ELR (cell line): ENCODE measurements at places on chromosomes 3 and 15.
A peak's percentile ranks its signal among the peaks of the same experiment; 100 is the strongest.

- DNase-seq, result no peak
Observed at GRCh38 chr3:186121278-186121677, 12.4 kb upstream of the ETV5 start.

GRCh38 chr3:4824926-4825325, 154.3 kb upstream of the BHLHE40 start:
- peak; percentile 66 for DNase-seq

DNA sequence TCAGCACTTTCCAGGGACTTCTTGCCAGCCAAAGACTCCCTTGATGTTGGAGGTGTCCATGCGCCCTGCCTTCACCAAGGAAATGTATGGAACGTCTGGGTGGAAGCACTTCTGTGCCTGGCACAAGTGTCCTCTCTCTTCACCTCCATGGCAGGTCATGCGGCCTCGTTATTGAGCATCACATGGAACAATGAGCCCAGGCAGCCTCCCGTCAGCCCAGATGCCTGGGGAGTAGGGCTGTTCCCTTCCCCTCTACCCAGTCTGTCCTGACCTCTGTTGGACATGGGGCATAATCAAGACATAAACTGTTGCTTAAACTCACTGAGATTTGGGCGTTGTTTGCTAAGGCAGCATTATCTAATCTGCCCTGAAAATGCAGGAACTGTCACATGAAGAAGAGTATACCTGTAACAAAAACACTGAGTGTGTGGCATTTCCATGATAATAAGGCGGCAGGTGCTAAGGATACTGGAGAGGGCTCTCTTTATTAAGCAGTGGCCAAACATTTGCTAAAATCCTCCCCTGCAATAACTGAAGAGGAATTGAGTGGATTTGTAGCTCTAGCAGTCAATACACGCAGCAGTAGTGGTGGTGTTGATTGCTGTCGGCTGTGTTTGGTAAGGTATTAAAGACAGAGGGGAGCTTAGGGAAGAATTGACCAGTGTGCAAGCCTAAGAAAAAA, 338.2 kb upstream of the ATP10A start:
- no peak for DNase-seq

DNA sequence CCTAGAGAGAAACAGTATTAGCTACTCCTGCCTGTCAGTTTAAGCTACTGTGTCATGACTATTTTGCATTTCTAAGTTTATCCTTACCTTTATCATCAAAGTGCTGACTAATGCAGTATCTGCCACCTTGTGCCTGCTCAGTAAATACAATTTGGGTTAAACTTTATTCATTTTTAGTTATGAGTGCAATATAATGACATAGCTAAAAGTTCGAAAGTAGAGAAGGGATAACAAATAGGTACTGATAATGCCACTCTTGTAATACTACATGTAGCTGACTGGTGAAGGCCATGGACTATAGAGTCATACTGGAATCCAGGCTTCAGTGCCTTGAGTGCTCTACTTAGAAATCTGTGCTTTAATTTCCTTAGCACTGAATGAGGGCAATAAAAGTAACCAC, 480.8 kb upstream of the TPRG1 start:
- no peak for DNase-seq

DNA sequence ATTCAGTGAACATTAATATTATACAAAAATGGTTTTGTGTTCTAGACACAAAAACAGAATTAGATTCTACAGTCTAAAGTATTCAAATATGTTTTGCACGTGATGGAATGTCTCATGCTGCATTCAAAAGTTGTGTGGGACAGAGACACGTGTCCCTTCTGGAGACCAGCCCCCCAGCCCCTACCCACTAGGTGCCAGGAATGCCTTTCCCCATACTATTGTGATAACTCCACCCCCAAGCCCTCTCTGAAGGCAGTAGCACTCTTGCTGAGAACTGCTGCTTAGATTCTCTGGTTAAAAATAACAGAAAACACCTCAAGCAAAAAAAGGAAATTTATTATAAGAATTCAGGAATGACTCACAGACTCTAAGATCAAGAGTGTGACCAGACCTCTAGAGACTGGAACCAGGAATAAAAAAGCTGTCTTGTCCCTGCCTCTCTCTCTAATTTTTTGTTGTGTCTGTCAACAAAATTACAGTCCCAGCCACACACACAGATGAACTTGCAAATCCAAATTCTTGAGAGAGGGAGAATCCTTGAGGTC, 57.7 kb downstream of the PXYLP1 start:
- no peak for DNase-seq

DNA sequence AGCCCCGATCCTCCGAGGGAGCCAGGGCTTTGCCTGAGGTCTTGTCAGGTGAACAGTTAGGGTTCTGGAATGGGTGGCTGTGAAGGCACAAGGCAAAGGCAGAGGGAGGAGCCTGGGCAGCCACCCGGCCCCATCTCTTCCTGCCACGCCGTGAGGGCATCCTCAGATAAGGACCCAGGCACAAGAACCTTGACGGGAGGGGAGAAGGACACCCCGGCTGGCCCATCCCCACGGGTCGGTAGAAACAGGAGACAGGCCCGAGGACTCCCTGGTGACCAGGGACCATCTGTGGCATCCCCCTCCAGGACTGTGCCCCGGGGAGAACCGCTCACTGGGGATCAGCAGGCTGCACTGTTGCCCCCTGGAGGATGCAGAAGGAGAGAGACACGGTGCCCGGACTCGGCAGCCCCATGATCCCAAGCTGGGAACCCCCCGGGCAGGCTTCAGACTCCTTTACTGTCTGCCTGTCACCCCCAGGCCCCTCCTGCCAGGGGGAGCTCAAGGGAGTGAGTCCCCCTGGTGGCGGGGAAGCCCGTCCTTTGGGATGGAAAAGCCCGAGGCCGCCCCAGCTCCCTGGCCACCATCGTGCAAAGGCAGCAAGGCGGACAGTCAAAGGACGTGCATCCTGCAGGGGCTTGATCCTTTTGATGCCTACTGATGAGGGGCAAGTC, 12.3 kb upstream of the PCSK6 start:
- DNase-seq, result peak; percentile 45

DNA sequence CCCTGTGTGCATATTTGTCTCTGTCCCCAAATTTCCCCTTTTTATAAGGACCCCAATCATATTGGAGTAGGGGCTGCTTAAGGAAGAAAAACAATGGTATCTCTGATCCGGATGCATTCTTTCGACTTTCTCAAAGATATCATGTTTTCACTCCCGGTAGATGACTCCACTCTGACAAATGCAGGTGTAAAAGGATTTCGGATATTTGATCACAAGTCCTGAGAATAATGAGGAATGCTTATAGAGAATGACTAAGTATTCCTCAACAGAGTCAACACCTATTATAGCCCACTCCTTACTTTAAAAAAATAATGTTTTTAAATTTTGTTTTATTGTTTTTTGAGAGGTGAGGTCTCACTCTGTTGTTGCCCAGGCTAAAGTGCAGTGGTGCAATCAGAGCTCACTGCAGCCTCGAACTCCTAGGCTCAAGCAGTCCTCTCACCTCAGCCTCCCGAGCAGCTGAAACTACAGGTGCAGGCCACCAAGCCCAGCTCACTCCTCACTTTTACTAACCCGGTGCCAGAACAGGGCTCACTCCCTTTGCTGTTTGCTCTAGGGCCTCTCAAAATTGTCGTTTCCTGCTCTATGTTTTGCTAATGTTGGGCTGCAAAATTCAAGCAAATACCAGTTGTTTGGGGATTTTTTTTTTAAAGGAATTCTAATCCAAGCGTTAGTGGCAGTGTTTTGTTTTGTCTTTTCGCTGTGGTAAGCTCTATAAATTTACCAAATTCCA, 24.6 kb downstream of the COL8A1 start:
- no peak for DNase-seq

GRCh38 chr3:57421336-57421735, 122.8 kb downstream of the DNAH12 start:
- peak; percentile 16 for DNase-seq

DNA sequence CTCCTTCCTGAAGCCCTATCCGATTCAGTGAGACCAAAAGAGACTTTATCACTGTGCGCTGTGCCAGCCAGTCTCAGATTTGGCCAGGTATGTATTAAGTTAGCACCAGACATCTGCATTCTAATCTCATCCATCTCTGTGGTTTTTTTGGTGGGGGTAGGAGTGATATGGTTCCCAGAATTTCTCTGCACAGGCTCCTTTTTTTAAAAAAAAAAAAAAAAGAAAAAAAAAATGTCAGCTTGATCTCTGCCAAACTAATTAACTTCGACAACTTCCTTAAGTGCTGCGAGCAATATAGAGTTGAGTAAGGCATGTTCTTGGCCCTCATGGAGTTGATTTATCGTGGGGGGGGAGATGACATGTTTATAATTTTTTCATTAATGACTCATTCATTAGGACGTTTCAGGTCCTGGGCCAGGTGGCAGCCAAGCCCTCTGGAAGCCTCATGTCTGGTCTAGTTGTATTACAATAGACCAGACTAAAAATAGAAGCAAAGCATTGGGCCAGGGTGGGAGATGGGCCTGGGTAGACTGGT, 12.9 kb downstream of the SLCO3A1 start:
- no peak for DNase-seq

- DNase-seq, result peak; percentile 74
Observed at GRCh38 chr3:111667621-111668239, 72.6 kb upstream of the ZBED2 start.

- DNase-seq, result peak; percentile 55
Observed at GRCh38 chr3:184156522-184156955, 1.4 kb downstream of the DVL3 start.

DNA sequence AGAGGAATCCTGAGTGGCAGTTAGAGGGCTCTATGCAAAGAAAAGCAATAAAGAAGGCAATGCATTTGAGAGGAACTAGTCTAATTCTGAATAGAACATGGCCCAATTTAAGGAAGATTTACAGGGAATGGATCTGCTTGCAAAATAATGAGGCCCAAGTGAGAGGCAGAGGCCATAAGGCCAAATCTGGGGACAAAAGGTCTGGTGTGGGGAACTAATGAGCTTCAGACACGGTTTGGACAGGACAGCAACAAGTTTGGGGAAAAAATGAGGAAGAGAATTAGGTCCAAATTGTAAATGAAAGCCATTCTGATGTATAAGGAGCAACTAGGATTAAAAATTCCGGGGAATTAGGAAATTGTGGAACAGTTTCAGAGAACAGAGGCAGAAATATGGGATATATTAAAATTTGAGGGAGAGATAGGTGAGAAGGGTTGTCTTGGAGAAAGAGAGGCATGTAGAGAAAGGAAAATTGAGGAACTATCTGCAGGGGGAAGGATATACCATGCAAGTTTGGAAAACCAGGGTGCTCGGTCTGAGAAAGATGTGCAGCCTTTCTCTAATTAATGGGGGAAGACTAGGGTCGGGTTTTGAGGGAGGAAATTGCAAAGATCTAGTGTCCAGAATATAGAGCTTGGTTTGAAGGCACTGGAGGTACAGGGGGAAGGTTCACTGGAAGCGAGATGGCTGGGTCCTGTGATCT, 73.8 kb downstream of the RBPMS2 start:
- no peak for DNase-seq

DNA sequence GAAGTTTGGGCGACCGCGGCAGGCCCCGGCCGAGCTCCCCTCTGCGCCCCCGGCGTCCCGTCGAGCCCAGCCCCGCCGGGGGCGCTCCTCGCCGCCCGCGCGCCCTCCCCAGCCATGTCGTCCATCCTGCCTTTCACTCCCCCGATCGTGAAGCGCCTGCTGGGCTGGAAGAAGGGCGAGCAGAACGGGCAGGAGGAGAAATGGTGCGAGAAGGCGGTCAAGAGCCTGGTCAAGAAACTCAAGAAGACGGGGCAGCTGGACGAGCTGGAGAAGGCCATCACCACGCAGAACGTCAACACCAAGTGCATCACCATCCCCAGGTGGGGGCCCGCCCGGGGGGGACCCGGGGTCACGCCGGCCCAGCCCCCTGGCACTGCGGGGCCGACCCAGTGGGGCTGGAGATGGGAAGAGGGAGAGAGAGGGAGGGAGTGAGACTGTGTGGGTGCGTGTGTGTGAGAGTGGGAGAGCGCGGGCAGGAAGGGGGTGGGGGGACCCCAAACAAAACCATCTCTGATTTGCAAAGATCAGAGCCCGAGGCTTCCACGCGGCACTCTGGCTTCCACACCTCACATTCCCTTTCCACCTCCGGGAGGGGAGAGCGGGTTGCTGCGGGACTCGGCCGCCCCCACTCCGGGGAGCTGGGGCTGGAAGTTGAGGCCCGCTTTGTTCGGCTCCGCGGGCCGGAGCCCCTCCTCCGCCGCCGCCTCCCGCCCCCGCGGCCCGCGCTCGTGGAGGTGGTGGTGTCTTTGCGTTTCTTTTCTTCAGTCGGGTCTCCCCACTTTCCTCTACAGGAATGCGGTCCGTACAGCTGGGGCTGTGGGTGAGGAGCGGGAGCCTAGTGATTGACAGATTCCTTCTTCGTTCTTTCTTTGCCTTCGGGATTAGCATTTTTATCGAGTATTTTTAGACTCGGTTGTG, 898 bp downstream of the SMAD3 start:
- peak; percentile 44 for DNase-seq

DNA sequence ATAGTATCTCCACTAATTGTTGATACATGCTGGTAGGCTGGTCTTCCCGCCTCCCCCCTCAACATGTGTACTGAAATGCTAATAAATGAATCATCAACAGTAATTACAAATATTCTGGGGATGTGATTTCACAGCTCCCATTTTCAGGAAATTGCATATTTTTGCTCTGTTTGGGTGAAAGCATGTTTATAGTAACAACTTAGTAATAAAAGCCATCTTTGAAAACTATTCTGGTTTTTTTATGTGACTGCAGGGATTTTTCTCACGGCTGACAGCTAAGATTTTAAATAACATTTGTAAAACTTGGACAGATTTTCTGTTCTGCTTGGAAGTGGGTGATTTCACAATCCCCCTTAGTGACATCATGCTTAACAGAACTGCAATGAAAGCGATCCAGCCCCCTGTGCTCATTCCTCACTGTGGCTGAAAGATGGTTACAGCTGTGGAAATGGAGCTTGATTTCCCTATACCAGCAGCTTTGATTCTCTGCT, 25.6 kb upstream of the FAM174B start:
- DNase-seq, result no peak

- peak; percentile 87 for DNase-seq
Observed at GRCh38 chr3:187741403-187742350, 3.6 kb downstream of the BCL6 start.

- DNase-seq, result no peak
Observed at GRCh38 chr15:70432924-70433495, 330.3 kb downstream of the UACA start.

DNA sequence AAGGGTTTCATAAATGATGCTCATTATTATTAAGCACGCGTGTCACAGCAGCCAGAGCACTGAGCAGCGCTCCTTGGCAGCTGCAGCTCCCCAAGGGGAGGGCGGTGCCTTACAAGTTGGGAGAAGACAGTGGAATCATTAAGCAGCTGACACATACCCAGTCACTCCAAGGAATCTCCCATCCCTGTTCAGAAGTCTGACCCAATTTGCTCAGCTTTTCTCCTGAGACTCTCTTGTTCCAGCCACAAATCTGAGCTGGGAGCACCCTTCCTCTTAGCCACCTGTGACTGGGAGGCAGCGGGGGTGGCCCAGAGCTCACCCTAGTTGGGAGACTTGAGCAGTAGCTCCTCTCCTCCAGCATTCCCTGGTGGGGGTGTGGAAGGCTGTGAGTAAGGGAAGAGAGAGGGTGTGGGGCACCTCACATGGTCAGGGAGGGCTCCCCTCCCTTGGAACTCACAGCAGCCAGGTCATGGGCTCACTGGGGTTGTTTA, 64.3 kb downstream of the DUT start:
- DNase-seq, result peak; percentile 83
